CD8-positive, alpha-beta memory T cell (primary cell): ENCODE measurements at places on chromosomes 4 and X. TPM values are rescaled to one million over a fixed set of nuclear protein-coding genes. Genes with fewer than 3 reads are reported as not detected.

Gene GAGE13
- total RNA-seq: not detected

Gene SSX3
- not detected for total RNA-seq

Gene SAP30
- total RNA-seq: 24.8 TPM

Gene GRPR
- total RNA-seq: 0.20 TPM

Gene GABRG1
- not detected for total RNA-seq

Gene PPP1R3F
- total RNA-seq: 6.0 TPM

Gene RTL5
- total RNA-seq: 1.00 TPM

Gene TLR10
- not detected for total RNA-seq

Gene STPG2
- total RNA-seq: not detected

Gene CLTRN
- total RNA-seq: 0.42 TPM

Gene USO1
- total RNA-seq: 41.5 TPM

DNA sequence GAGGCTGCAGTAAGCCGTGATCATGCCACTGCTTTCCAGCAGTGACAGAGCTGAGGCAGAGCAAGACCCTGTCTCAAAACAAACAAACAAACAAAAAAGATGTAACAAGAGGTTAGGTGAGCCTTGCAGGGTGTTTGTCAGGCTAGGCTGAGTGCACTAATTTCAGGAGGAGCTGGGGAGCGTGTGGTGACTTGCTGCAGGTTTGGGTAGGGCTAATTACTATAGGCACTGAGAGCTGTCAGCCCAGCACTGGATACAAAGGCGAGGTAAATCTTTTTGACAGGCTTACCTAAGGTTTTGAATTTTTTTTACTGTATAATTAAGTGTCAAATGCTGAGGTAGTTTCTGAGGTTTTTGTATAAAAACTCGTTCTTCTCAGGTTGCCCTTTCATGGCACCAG, 29.8 kb upstream of the SH3D19 start:
- no peak for DNase-seq

DNA sequence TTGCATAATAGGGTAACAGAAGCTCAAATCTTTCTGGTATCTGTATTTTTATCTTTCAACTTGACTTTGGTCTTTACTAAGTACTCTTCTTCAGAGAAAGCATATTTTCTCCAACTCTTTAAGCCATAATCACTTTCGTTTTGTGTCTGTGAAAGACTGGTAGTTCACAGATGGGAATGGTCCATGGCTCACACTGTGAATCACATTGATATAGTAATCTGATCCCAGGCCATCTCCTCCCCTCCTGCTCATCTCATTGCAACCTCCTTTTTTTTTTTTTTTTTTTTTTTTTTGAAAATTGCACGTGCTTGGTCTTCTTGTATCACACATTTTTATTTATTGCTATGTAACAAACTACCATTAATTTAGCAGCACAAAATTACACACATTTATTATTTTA, 694.5 kb upstream of the SLIT2 start:
- no peak for DNase-seq

- DNase-seq: no peak
Observed at GRCh38 chrX:63708801-63709200, 76.2 kb downstream of the ARHGEF9 start.

DNA sequence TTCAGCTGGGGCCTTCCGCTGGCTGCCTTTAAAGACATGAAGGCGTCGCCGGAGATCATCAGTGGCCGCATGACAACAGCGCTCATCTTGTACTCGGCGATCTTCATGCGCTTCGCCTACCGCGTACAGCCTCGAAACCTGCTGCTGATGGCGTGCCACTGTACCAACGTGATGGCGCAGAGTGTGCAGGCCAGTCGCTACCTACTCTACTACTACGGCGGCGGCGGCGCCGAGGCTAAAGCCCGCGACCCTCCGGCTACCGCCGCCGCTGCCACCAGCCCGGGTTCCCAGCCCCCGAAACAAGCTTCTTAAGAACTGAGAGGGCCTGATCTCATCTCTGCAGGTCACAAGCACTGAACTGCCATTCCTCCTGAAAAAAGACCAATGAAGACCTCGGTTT, 437 bp downstream of the MPC1L start:
- DNase-seq: no peak

GRCh38 chr4:182231496-182231895, 11.7 kb upstream of the TENM3 start:
- DNase-seq: no peak

- DNase-seq: no peak
Observed at GRCh38 chrX:139113708-139114107, 402.2 kb upstream of the FGF13 start.

- DNase-seq: no peak
Observed at GRCh38 chrX:24485323-24485722, 20.2 kb downstream of the PDK3 start.

DNA sequence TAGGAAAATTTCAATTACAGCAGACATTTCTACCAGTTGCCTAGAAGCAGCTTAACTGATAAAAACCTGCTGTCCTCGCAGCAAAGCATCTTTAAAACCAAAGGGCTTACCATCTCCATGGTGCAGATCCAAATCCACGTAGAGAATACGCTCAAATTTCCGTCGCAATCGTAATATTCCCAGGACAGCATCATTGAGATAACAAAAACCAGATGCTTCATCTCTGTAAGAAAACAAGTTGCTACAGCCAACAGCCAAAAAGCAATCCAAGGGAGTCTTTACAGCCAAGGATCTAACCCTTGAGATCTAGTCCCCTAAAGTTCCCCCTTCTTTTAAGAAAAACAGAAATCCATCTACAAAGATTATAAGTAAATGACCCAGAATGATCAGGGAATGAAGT, 77.6 kb downstream of the HDAC8 start:
- DNase-seq: no peak

DNA sequence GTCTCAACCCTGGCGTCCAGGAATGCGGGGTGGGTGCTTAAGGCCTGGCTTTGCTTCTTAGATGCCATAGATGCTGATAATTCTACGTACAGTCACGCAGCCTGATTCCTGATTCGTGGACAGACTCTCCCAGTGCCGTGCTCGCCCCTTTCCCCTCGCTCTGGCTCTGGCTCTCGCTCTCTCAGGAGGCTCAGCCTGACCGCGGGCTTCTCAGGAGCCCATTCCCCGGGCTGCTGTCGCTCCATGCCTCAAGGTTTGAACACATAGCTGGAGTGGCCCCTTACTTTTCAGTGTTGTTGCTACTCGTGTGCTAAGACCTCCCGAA, 59.2 kb upstream of the ZC4H2 start:
- no peak for DNase-seq

DNA sequence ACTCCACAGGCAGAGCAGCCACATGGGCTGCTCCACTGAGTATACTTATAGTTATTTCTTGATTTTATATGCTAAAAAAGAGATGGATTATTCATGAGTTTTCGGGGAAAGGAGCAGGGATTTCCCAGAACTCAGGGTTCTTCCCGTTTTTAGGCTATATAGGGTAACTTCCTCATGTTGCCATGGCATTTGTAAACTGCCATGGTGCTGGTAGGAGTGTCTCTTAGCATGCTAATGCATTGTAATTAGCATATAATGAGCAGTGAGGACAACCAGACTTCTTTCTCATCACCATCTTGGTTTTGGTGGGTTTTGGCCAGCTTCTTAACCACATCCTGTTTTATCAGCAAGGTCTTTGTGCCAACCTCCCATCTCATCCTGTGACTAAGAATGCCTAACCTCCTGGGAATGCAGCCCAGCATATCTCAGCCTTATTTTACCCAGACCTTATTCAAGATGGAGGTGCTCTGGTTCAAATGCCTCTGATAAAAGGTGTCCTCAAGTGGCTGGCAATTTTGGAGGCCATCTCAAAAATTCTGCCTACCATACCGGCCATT, 213.0 kb upstream of the VEGFC start:
- DNase-seq: no peak

- DNase-seq: no peak
Observed at GRCh38 chr4:79864500-79865200, 208.4 kb downstream of the ANTXR2 start.

- DNase-seq: no peak
Observed at GRCh38 chrX:19670321-19670750, 155.0 kb upstream of the MAP3K15 start.

GRCh38 chr4:187235456-187236170, 512.0 kb upstream of the FAT1 start:
- no peak for DNase-seq

GRCh38 chrX:21476909-21477308, 102.7 kb downstream of the CNKSR2 start:
- DNase-seq: no peak

GRCh38 chr4:76867880-76868655, 29.9 kb downstream of the SOWAHB start:
- DNase-seq: no peak

DNA sequence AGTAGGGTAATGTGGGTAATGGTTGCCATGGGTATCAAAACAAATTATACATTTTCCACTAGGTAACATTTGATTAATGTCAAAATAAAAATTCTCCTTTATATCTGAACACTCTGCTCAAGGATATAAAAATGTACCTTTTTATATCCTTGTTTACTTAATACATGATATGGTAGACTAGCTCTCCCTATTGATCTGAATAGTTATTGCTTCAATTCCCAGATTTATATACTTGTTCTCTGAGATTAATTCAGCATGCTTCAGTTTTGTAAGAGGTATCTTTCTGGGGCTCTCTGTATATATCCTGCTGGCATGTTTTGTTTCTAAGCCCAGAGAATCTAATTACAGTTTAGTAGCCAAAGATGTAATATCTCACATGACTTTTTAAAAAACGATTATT, 169.7 kb downstream of the NPNT start:
- DNase-seq: no peak

DNA sequence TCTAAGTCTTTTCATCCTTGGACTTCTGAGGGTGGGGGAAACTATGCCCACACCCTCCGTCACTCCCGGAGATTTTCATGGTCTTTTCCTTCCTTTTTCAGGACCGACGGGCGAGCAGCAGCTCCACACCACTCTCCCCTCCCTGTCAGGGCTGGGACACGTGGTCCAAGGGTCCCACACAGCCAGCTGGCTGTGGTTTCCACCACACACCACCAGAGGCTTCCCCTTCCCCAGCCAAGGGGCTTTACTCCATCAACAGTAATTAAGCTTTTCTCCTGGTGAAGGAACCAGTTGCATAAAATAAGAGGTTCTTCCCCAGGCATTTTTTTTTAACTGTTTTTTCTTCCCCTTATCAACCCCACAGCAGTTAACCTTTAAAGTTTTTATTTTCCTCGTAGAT, 453.9 kb downstream of the GPAT3 start:
- DNase-seq: no peak

- peak; percentile 77 for DNase-seq
Observed at GRCh38 chr4:108107729-108108382, 60.9 kb downstream of the LEF1 start.

GRCh38 chr4:156420623-156421022, 467.0 kb upstream of the CTSO start:
- no peak for DNase-seq

- DNase-seq: no peak
Observed at GRCh38 chr4:33080275-33080674, 2360.1 kb downstream of the PCDH7 start.

DNA sequence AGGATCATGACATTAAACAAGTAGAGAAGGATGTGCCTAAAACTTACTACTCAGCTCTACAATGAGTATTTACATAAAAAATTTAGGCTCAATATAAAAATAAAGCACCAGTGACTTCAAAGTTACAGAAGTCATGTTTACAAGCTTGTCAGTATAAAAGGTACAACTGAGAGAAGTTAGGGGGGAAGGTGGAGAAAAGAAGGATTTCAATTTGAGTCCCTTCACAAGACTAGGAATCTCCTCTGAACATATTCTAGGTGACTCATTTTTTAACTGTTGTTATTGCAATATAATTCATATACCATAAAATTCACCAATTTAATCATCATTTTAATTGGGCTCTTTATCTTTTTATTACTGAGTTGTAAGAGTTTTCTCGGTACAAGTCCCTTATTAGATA, 26.9 kb downstream of the FRYL start:
- no peak for DNase-seq

DNA sequence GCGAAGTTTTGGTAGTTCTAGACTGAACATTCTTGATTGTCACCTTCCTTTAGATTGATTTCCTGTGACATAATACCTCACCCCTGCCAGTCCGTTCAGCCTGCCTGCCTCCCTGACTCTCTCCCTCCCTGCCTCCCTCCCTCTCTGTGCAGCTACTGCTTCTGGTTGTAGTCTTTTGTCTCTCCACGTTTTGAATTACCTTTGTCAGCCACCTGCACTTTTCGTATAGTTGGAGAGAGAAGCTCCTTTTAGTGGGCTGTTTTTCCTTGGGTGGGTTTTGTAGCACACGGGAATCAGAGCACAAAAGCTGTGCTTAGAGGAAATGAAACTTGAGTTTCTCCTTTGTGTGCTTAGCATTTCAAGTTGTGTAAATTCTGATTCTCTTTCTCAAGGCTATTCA, 32.6 kb upstream of the MSMO1 start:
- DNase-seq: peak; percentile 34

DNA sequence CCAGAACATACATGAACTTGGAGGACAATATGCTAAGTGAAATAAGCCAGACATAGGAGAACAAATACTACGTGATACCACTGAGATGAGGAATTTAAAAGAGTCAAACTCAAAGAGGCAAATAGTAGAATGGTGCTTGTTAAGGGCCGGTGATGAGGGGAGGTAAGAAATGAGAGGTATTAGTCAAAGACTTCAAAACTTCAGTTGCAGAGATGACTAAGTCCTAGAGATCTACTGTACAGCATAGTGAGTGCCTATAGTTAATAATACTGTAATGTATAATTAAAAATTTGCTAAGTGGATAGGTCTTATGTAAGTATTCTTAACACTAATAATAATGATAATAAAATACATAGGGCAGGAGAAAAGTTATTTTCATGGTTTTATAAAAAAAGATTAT, 126.9 kb upstream of the VEGFC start:
- DNase-seq: no peak

DNA sequence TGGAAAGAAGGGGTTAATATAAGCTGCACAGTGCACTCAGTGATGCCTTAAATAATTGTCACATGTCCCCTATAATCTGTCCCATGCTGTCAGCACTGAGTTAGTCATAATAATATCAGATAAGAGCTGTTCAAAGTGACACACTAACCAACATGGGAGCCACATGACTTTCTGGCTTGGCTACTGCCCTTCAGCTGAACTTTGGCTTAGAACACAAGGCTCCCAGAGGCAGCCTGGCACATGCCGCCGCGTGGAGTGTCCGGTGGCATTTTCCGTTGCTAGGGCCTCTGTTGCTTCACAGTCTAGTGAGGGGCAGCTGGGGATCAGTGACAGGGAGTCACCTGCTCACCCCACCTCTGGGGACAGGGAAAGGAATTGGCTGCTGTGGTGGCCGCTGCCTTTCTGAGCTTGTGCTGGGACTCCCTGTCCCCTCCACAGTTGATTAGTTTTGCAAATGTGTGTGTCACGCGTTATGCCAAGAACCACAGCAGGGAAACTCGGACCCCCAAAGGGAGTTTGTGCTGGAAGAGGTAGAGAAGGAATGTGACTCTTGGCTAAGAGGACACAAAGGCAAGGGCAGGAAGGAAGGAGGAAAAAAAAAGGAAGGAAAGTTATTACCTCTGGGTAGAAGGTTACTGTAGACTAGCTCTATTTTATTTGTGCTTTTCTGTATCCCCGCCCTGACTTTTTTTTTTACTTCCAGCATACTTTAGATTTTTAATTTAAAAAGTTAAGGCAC, 41.1 kb upstream of the PPARGC1A start:
- no peak for DNase-seq

- no peak for DNase-seq
Observed at GRCh38 chr4:81106150-81106549, 75.6 kb downstream of the BMP3 start.

- DNase-seq: no peak
Observed at GRCh38 chrX:118550792-118551191, 55.2 kb downstream of the DOCK11 start.
